SW 1271 (cell line): ENCODE measurements at places on chromosomes 4 and X.

GRCh38 chr4:2296631-2297601 is 35.0 kb upstream of the MXD4 start:
- no peak for DNase-seq

DNA sequence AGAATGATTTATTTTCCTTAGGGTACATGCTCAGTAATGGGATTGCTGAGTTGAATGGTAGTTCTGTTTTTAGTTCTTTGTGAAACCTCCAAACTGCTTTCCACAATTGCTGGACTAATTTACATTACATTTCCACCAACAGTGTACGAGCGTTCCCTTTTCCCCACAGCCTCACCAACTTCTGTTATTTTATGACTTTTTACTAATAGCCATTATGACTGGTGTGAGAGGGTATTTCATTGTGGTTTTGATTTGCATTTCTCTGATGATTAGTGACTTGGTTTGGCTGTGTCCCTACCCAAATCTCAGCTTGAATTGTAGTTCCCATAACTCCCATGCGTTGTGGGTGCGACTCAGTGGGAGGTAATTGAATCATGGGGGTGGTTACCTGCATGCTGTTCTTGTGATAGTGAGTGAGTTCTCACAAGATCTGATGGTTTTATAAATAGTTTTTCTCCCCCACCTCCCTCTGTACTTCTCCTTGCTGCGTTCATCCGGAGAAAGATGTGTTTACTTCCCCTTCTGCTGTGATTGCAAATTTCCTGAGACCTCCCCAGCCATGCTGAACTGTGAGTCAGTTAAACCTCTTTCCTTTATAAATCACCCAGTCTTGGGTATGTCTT is 95.1 kb downstream of the GBA3 start:
- no peak for DNase-seq

GRCh38 chr4:151906438-151906837 is 145.6 kb upstream of the GATB start:
- no peak for DNase-seq

DNA sequence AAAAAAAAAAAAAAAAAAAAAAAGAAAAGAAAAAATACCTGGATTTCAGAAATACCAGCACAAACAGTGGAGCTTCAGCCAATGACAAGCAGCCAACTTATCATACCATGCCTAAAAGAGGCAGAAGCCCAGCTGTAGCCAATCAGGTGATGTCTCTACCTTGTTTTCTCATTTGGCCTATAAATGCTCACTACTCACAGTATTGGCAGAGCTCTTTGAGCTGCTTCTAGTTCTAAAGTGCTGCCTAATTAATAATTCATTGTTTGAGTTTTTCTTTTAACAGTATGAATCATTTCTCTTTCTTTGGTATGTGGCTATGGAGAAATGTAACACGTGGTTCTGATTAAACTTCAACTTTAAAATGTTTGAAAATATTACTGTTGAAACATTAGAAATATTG is 188.8 kb upstream of the TECRL start:
- DNase-seq, result no peak

- DNase-seq, result no peak
Measured at GRCh38 chrX:99938464-99938863, 471.6 kb downstream of the PCDH19 start.

DNA sequence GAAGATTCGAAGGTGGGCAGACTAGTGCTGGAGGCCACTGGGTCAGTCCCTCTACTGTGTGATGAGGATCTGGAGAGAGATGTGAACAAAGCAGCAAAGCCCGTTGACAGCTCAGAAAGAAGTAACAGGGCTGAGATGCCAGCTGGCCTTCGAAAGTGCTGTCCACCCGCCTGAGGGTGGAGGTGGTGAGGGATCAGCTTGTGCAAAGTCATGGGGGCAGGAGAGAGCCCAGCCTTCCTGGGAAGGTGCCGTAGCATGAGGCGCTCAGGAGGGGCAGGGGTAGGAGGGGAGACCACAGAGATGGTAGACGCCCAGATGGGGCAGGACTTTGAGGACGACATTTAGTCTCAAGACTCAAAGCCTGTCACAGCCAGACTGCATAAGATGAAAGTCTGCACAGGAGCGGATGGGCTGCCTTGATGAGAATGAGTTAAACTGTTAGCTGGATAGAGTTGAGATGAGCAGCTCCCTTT is 19.7 kb downstream of the TBC1D14 start:
- DNase-seq, result no peak

DNA sequence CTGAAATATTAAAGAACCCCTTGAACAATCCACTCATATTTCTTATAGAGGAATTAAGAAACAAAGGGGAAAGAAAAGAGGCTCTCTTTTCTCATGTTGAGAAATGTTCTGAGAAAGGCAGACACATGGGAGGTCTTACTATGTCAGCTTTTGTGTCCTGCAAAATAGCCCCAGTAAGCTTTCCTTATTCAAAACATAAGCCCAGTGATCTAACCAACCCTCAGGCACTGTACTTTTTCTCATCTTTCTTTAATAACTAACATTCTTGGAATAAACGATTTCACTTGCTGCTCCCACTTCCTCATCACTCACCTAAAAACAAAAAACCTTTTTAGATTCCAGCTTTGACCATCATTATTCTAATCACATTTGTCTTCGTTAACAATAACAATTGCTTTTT is 115.9 kb downstream of the GLRA3 start:
- no peak for DNase-seq

GRCh38 chrX:21158678-21159077 is 215.5 kb upstream of the CNKSR2 start:
- no peak for DNase-seq

GRCh38 chr4:99104153-99104552 is 15.6 kb upstream of the ADH5 start:
- DNase-seq, result no peak

GRCh38 chr4:76233083-76233482 is 18.4 kb upstream of the FAM47E start:
- no peak for DNase-seq

GRCh38 chr4:53709693-53710092 is 118.4 kb upstream of the LNX1 start:
- no peak for DNase-seq

- DNase-seq, result no peak
Measured at GRCh38 chrX:18575744-18576143, 96.2 kb downstream of the RS1 start.

- no peak for DNase-seq
Measured at GRCh38 chr4:108919226-108919893, 156.5 kb upstream of the ETNPPL start.

- DNase-seq, result no peak
Measured at GRCh38 chr4:78737035-78737434, 39.1 kb upstream of the BMP2K start.

GRCh38 chr4:52933738-52934137 is 71.6 kb downstream of the RASL11B start:
- DNase-seq, result no peak

DNA sequence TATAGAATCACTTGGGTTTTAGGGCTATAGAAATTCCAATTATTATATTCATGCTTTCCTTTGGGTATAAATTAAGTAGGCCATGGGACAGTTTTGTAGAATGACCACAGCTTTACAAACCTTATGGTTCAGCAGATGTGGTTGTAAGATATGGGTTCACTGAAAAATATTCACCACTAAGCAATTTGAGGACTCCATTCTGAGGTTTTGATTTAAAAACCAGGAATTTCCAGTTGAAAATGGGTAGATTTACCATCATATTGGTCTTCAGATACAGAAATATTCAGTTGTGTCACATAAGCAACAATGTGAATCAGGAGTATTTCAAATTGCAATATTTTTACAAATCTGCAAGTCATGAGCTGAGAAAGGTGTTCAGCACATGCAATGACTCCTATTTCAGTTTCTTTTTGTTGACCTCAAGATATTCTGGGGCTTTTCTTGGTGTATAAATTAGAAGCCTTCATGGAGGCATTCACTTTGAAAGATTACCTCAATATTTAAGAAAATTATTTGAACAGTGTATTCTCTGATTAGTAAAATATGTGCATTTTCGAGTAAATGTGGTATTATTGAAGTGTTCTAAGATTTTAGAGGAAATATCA is 218.4 kb upstream of the HCCS start:
- no peak for DNase-seq

GRCh38 chrX:118249146-118249545 is 96.8 kb upstream of the WDR44 start:
- no peak for DNase-seq

DNA sequence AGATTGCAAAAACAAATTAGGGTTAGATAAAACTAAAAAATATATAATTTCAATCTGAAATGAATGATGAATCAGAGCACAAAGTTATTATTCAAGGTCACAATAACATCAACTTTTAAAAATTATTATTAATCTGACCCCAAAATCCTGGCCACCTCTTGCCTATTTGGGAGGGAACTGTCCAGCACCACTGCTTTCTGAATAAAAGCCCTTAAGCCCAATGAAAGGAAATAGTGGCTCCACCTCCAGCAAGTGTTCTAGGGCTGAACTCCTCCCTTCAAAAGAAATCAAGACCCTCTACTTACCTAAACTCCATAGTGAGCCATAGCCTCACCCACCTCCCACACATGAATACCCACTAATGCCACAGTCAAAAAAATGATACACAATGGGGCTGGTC is 208.2 kb downstream of the PARM1 start:
- no peak for DNase-seq

DNA sequence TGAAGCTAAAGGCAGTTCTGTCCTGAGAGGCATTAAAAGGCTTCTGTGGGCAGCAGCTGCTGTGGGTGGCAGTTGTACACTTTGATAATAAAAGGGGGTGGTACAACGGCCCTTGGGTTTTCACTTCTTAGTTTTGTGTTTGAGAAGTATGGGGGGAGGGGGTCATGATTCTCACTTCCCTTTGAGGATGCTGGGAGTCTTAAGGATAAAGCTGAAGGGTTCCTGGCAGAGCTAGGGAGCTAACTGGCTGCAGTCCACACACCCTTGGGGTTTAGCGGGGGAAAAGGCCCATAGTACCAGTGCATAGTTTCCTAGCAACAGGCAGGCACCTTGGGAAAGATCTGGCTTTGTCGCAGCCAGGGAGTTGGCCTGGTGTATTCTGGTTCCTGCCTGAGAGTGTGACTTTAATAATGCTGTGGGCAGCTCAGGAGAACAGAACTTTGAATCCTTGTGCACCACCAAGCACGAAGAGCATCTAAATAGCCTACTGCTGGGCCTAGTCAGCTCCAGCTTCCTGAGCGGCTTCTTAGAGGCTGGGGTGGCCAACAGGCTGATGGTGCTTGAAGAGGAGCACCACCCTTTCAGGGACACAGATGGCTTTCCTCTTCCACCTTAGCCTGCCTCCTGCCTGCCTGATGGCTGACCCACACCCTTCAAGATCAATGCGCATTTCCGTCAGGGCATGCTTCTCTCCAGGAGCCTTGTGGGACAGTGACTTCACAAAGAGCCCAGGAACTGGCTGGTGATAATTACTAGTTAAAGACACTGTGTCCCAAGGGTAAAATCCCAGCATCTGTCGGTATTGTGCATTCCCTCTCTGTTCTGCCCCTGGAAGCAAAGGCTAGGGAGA is 12.5 kb downstream of the ZBTB33 start:
- no peak for DNase-seq

DNA sequence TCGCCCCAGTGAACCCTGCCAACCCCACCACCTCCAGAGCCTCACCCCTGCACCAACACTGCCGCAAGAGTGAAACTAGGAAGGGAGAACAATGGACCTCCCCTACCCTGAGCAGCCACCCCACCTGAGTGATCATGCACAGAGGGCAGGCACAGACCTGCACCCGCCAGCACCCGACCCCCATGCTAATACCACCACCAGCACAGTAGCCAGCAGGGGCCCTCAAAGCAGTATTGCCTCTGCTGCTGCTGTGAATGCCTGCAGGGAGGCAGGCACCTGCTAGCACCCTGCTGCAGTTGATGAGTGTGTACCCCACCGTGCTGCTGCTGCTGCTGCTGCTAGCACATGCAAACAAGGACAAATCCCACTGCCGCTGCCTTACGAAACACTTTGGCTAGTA is 100.1 kb downstream of the RAB28 start:
- no peak for DNase-seq

DNA sequence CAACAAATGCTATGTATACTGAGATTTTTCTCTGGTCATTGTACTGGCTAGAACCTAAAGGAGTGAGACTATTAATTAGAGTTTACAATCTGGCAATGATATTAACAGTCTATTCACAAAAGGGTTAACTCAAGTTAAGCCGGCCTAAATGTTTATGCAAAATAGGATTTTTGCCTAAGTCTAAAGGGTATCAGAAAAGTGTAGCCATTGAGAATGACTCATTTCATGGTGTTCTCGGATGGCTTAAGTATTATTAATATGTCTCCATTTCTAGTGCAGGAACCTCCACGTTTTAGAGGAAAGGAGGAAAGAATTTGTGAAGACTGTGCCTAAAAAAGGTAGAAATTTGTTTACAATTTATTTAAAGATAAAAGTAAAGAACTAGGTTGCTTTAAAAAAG is 29.8 kb downstream of the DYNLT3 start:
- no peak for DNase-seq

GRCh38 chr4:39362827-39363226 is 3.3 kb downstream of the RFC1 start:
- no peak for DNase-seq

GRCh38 chr4:168434993-168435392 is 45.3 kb downstream of the DDX60L start:
- DNase-seq, result no peak

GRCh38 chrX:136647677-136648360 is at the start of gene CD40LG:
Gene CD40LG, plus strand, starts transcription at chrX:136648158. Its CDS starts 91 bp downstream, at chrX:136648249.
- DNase-seq, result no peak

DNA sequence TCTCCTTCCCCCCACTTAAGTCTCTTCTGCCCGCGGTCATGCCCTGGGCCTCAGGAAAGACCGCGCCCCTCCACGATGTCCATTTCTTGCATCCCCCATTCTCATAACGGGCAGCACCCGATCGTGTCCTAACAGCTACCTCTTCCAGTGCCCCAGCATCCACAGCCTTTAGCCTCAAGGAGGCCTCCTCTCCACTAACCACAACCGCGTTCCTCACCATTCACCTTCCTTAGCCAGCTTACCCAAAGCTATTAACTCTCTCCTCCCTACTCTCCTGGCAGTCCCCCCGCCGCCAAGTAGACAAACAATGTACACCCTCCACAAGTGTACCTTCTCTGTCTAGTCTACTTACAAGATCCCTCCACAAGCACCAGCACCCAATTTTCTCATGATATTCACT is 58.6 kb upstream of the PAGE5 start:
- no peak for DNase-seq

GRCh38 chrX:45506149-45506730 is 305.6 kb upstream of the DIPK2B start:
- no peak for DNase-seq

GRCh38 chrX:641671-642435 is 11.3 kb downstream of the SHOX start:
- DNase-seq, result no peak
